ENCODE measurements at places on chromosomes 11 and 22. TPM values are rescaled to one million over a fixed set of nuclear protein-coding genes. Genes with fewer than 3 reads are reported as not detected.

The NRGN gene
- 11.6 TPM for total RNA-seq

The SCGB1A1 gene
- not detected for total RNA-seq

The SLC22A25 gene
- total RNA-seq: not detected

The ADAMTS8 gene
- total RNA-seq: not detected

The ANO1 gene
- not detected for total RNA-seq

The MYOD1 gene
- total RNA-seq: not detected

The CARD18 gene
- total RNA-seq: not detected

The OR5F1 gene
- not detected for total RNA-seq

The SBF2 gene
- total RNA-seq: 3.2 TPM

The BTBD18 gene
- total RNA-seq: not detected

The RIC3 gene
- 16.9 TPM for total RNA-seq

The MS4A7 gene
- not detected for total RNA-seq

The OR52I1 gene
- total RNA-seq: not detected

The PGAP2 gene
- 30.0 TPM for total RNA-seq

The LAYN gene
- 0.71 TPM for total RNA-seq

DNA sequence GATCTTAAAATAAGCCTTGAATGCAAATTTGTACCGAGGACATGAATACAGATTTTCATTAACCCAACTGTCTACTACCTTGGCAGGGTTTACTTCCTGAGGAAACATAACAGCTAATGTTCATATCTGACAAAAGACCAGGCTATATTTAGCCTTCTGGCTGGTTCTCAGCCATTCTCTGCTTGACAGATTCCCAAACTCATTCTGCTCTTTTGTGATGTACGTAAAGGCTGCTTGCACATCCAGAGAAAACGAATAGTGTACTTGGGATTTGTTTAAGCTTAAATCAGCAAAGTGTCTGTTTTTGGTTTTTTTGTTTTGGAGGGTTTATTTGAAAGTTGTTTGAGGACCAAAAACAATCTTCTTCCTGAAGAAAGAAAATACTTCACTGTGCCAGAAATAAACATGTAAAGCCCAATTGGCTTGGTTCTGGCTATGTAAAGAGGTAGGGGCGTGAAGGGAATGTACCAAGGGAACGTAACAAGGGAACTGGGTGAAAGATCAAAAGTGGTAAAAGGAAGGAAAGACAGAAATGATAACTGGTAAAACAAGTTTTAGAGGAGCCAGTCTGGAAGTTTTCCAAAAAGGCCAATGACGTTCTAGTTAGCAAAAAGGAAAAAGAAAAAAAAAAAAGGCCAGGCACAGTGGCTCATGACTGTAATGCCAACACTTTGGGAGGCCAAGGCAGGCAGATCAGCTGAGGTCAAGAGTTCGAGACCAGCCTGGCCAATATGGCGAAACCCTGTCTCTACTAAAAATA is 21.4 kb upstream of the CRTAM start:
- DNase-seq: no peak

DNA sequence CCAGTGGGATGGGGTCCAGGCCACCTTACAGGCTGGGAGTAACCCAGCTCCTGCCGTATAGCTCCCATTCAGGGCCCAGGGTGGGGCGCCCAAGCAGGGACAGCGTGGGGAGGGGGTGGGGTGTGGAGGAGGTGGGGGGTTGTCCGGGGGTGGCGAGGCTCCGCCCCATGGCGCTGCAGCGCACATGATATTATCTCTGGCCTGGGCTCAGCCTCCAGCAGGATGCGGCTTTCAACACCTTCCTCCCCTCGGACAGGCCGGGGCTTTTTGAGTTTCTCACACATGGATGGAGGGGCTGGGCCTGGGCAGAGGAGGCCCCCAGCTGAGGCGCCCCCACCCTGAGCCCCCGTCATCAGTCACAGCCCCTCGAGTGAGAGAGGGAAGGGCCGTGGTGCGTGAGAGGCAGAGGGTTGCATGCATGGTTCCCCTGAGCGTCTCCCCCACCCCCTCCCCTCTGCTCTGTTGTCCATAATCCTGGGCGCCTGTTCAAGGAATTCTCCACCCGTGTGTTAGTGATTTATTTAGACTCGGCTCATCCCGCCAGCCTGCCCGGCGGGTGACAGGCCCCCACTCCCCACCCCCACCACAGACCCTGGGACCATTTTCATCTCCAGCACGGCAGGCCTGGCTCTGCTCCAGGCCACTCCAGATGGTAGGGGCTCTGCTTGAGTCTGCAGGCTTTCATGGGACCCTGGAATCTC is 44.9 kb downstream of the WNT11 start:
- DNase-seq: no peak

DNA sequence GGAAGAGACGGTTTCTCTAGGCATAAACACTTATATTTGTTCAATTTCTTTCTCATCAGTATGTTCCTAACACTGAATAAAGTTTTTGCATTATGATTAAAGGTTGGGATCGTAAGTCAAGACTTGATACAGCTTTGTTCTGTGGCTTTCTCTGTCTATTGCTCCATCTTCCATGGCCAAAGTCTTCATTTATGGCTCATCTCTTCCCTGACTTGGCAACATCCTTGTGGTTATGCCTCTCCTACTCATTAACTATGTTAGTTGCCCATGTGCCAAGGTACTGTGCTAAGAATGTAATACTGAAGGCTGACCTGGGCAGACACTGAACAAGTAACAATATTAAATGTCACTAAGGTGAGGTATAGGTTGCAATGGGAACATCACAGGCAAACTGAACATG is 1.6 kb upstream of the ACCSL start:
- DNase-seq: no peak

GRCh38 chr11:126857860-126858808 is 142.4 kb downstream of the KIRREL3 start:
- DNase-seq: no peak

DNA sequence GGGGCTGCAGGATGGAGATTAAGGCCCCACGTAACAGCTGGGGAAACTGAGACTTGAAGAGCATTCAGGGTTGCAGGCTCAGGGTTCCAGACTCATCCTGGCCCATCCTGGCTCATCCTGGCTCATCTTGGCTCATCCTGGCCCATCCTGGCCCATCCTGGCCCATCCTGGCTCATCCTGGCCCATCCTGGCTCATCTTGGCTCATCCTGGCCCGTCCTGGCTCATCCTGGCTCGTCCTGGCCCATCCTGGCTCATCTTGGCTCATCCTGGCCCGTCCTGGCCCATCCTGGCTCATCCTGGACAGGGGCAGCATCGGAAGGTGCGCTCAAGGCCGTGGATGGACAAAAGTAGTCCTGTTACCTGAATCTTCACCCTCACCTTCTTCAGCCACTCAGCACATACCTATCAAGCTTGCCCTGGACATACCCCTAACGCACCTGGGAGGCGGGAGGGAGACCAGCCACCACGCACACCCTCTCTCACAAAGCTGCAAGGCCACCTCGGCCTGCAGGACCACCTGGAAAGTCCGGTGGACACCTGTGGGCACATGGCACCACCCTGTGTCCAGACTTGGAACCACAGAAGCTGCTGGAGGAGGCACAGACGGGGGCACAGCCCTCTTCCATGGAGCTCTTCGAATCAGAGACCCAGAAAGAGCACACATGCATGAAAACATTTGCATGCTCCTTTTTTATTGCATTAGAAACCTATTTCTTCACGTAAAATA is 20.3 kb upstream of the NLRP6 start:
- DNase-seq: no peak

GRCh38 chr22:19892925-19893324 is 38.3 kb upstream of the GNB1L start:
- no peak for DNase-seq

DNA sequence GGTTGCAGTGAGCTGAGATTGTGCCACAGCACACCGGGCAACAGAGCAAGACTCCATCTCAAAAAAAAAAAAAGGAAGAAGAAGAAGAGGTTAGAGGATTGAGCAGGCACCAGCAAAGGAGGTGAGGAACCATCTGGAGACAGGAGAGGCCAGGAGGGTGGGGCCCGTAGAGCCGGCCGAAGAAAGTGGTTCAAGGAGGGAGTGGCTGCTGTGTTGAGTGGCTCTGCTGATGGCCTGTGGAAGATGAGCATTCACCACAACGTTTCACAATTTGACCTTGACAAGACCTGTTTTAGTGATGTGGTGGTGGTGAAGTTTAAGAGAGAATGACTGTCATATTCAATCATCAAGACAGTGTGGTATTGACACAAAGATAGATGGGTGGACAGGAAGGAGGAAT is 6.8 kb upstream of the CTSD start:
- DNase-seq: no peak

- peak; percentile 54 for DNase-seq
Measured at GRCh38 chr11:61752117-61752924, at the start of gene MYRF. Gene MYRF, plus strand, starts transcription at chr11:61752636. Its CDS starts 109 bp downstream, at chr11:61752745.

DNA sequence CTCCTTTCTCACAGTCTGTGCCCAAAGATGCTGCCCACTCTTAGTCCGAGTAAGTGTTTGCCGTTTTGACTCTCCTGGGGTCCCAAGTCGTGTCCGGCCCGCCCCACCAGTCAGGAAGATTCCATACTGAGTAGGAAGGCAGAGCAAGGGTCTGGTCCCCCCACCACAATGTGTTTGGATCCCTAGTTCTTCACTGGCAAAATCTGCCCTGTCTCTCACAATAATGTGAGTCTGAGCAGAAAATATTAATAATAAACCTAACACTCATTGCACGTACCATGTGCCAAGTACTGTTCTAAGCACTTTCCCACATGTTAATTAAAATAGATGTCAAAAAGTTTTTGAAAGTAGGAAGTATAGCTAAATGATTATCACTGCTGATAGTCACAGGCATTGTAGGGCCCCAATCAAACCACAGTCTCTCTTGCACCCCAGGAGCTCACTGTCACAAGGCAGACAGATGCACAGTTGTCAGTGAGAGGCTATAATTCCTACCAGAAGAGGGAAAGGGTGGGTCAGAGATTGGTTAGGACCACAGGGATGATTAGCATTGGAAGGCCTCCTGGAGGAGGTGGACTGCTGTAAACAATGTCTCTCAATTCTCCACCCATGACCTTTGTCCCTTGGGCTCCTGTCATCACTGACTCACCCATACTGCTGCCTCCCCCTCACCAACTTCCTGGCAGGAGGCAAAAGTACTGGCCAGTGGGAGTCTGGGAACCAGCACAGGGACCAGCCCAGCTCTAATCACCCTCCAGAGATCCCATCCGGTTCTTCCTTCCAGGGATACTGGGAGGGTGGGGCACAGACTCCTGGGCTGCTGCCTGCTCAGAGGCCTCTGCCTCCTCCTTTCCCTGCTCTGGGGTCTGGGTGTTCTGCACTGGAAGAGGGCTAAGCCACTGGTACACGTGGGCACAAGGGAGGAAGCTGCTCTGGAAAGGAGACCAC is 1.0 kb upstream of the POLD4 start:
- DNase-seq: no peak

GRCh38 chr11:72085621-72086351 is 5.1 kb downstream of the LRRC51 start:
- no peak for DNase-seq

GRCh38 chr22:17583151-17583550 is 19.9 kb downstream of the SLC25A18 start:
- DNase-seq: no peak

DNA sequence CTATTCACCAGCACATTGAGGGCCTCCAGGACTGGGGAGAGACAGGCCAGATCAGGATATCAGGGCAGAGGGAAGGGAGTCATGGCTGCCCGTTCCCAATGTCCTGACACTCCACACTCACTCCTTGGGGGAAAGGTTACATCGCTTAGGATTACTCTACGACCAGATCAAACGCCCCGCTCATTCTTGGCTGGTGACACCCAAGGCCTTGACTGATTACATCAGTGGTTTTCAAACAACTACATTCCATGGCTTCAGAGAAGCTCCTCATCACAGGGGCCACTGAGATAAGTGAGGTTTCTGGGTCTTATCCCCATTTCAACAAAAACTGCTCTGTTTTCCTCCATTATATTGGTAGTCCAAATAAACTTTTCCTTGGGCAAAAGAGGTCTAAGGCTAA is 15.0 kb downstream of the UBE2L6 start:
- DNase-seq: no peak

DNA sequence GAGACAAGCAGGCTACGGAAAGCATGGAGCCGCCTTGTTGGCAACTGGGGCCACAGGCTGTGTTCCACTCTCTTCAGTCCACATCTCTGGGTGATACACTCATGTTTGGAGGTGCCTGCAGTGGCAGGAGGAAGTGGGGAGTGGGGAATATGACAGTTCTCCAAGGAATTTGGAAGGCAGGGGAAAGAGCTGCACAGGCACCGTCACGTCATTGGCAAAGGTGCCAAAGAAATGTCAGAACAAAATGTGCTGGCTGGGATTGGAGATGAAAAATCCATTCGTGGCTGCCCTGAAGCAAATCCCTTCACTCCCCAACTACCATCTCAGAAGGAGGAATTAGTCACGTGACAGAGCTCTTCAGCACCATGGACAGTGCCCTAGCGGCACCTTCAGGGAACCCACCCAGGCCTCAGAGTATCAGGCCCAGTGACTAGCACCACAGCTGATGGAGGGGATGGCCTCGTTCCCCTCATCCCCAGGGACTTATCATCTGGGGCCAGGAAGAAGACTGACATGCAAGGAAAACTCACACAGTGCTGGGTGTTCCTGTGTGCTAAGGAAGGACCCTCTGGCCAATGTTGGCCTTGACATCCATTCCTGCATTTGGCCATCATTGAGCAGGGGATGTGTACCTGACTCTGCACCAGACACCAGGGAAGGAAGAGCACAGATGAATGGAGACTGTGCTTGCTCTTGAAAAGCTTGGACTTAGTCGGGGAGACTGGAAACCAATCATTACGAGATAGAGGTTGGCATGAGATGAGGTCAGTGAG is 48.5 kb upstream of the PRDM11 start:
- peak; percentile 65 for DNase-seq

DNA sequence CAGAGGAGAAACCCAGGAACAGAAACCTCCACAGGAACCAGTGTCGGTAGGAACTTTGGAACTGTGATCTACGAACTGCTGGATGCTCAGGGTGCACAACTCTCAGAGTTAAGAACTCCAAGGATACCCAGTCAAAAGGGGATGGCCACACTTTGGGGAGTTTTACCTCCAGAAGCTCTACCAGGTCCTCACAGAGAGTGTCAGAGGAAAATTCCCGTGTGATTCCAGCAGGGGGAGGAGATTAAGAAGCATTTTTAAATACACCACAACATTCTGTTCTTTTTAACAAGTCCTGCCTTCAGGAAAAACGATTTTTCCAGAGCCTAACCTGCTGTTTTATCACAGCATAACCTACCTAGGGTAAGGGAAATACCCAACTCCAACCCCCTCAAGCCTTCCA is 104.0 kb downstream of the SOX6 start:
- DNase-seq: no peak

- no peak for DNase-seq
Measured at GRCh38 chr22:43473031-43473430, 61.2 kb downstream of the MPPED1 start.

DNA sequence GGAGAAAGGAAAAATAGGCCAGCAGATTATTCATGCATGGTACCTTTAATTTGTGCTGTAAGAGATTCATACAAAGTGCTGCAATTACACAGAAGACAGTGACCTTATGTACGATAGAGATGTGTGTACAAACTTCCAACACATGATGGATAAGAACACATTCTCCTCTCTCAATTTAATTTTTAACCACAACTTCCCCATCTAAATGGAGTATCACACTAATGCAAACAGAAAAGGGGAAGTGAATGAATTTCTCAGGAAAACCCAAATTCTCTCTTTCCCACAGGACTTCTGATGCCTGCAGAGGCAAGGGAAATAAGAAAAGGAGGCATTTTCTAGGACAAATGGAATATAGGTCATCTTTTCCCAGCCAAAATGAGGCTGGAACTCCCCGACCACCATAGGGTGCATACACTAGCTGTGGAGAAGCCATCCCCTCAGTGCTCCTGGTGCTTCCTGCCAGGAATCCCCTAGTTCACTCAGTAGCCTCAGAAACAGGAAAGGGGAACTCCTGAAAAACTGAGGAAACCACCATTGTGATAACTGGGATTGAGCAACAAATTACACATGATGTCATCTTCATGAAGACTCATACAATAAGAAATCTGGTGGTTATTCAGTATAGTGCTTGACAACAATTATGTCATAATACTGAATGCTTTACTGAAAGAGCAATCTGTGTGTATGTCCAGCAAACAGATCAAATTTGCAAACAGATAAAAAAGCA is 22.4 kb downstream of the MMP10 start:
- DNase-seq: no peak

All from activated CD4-positive, alpha-beta T cell treated with anti-CD3 and anti-CD28 coated beads, Interleukin-2, amount 10 ng/mL, durations not matched to agents 7 days and 5 days (primary cell).